ENCODE measurements at places on chromosomes 3 and 15. TPM values are rescaled to one million over a fixed set of nuclear protein-coding genes. Genes with fewer than 3 reads are reported as not detected.

Gene ASB14
- total RNA-seq, result not detected

Gene SAMMSON
- not detected for total RNA-seq

Gene GOLGA6L7
- total RNA-seq, result not detected

Gene TRH
- total RNA-seq, result not detected

Gene MYO1E
- 101 TPM for total RNA-seq

Gene PIGBOS1
- 4.8 TPM for total RNA-seq

Gene LXN
- 3.9 TPM for total RNA-seq

Gene CNTN6
- not detected for total RNA-seq

Gene ARL14
- total RNA-seq, result under 0.01 TPM

Gene TMCO5A
- not detected for total RNA-seq

Gene RASL12
- not detected for total RNA-seq

Gene DNAJA4
- 13.6 TPM for total RNA-seq

Gene CCDC39
- not detected for total RNA-seq
